BE2C (cell line): ENCODE measurements at places on chromosomes 3 and 15.

DNA sequence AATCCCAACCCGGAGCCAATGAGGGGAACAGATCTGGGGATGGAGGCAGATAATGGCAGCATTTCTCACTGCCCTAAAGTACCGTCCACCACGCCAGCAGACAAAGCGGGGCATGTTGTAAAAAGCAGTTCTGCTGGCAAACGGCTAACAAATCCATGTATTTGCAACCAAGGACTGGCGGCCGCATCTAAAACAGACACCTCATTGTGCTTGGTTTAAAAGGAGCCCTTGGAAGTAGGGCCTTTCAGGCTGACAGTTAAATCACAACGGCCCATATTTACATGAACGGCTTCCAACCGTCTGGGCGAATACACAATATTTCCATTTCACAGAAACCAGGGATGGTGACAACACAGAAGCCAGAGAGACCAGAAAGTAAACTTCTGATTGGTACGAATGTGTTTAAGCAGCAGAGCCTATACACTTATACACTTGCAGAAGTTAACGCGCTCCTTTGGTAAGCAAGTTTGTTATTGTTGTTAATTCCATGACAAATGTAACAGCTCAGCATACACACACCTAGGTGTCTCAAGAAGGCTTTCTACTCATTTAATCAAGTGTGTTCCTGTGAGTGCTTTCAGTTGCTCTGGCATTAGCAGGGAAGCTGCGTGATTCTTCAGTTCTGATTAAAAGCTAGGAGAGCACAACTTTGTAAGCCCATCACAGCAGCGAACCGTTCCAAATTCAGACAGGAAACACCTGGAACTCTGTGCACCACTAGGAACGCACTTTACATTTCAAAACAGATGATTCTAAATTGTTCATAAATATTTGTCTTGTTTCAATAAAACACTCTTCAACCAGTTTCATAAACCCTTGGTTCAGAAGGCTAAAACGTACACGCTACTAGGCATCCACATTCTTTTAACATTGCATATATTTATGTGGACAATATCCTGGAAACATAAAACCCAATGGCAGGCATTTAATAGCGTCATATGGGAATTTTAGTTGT lies 112.9 kb downstream of the PDZRN3 start:
- DNase-seq: no peak

DNA sequence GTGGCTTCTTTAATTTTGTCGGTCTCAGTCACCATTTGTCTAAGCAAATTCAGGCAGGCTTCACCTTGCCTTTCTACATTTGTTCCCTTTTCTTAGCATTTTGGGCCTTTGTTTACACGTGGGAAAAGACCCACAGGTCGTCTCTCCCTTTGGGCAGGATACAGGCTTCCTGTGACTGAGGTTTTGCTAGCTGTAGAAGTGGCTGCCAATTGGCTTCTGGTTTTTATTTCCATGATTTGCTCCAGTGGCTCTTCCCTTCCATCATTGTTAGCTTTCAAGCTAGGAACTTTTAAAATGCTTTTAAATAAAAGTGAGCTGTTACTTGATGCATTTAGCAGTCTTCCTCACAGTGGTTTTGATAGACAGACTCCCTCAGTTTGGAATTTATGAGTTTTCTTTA lies 37.3 kb downstream of the MLH1 start:
- no peak for DNase-seq

DNA sequence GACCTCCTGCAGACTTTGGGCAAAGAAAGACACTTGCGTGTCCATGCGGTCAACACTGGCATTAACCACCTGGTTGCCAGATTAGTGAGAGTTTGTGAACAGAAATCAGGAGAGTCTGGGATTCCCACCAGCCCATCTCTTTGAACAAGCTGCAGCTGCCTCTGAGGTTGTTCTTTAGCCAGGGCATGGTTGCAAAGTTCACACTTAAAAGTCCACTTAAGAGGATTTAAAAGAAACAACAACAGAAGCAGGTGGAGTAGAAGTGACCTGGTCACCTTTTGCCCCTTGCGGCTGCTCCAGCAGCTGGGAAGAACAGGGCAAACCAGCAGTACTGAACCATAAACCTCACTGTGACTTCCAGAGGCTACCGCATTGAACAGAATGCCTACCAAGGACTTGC lies 97.3 kb downstream of the FOXB1 start:
- no peak for DNase-seq

- DNase-seq: no peak
Observed at GRCh38 chr3:78908236-78908635, 859.6 kb downstream of the ROBO1 start.

GRCh38 chr3:171755015-171755589 lies 55.2 kb downstream of the PLD1 start:
- DNase-seq: no peak

- DNase-seq: no peak
Observed at GRCh38 chr15:66961407-66961884, 104.0 kb upstream of the SMAD3 start.

GRCh38 chr3:71166339-71167240 lies 416.9 kb downstream of the FOXP1 start:
- peak; percentile 51 for DNase-seq

DNA sequence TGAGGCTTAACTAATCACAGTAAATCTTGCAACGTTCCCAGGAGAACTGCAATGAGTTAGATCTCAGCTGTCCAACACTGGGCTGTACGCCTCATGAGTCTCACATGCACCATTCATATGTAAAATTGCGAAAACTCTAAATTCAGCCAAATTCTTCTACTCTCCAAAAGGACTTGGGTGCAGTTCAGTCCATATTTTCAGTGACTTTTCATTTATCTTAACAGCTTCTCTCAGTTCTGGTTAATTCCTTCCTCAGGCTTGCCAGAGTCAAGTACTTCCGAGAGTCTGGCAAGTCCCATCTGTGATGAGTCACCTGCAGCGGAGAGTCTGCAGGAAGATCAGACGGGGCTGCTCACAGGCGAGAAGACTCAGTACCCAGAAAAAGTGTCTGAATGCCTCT lies 11.5 kb downstream of the CCDC80 start:
- DNase-seq: peak; percentile 69

DNA sequence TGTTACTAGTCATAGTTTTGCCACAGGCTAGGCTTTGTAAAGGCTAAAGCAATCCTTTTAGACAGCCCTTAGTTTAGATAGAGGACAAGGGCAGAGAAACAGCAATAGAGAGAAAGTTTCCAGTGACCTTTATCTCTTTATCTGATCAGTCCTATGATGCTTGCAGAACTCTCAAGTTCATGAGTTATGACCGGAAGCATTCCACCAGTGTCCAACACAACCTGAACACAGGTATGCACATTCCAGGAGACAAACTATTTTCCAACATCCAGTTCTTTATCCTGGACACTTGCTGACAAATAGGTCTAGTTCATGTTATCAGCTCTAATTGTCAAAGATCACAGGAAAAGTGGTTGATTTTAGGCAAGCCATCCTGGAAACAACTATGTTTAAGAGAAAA lies 422.2 kb downstream of the MAGI1 start:
- DNase-seq: no peak

DNA sequence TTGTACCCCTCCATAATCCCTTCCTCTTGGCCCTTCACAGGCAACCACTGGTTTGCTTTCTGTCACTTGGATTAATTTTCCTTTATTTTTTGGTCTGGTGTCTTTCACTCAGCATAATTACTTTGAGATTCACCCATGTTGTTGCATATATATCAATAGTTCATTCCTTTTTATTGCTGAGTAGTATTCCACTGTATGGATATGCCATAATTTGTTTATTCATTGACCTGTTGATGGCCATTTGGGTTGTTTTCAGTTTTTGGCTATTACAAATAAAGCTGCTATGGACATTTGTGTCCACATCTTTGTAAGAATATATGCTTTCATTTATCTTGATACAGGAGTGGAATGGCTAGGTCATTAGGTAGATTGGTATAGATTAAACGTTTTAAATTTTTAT lies 5.9 kb upstream of the ZNF621 start:
- DNase-seq: no peak

DNA sequence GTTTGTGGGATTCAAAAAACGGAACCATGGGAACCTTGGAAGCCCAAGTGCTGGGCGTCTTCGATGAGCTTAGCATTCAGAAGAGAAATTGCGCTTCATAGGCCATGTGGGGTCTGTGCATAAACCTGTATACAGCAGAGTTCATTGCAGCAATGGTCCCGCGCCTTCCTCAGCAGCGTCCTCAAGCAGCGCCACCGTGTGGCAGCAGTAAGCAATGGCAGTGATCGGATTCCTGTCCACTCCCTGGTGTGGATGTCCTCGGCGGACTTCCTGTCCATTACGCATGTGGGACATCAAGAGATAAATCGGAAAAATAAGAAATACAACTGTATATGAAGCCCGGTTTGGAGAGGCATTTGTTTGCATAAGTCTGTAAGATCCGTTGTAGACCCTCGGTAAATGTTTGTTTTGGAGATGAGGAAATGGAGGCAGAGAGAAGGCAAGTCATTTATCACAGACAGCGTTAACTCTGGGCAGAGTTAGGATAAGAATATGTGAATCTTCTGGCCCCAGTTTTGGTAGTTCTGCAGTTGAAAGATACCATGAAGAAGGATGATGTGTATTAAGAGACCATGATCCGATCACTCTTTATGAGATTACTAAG lies 57.7 kb downstream of the CNTN4 start:
- peak; percentile 8 for DNase-seq

DNA sequence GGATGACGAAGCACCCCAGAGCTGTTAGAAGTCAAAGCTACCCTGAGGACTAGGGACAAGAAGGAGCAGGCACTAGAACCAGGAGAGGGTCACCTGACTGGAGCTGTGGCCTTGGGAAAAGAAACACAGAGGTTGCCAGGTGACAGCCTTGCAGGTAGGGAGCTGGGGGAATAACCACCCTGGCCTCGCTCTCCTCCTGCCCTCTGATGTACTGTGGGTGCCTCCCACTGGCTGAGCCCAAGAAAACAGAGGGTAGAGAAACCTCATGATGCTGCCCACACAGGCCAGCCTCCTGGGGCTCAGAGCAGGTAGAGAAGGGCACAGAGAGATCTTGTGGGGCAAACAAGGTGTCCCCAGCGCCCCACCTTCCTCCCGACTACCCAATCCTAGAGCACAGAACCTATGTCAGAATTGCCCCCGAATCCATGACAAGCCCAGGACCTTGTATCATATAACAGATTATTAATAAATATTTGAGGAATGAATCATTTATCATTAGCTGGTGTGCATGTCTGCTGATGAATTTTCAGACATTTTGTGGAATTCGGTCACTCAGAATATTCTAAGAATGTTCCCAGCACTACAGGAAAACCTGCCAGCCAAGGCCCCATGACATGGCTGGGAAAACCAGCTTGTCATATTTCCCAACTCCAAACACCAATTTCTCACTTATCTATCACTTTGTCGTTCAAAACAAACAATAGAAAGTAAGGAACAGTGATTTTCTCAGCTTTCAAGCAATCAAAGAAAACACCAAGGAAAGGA lies 59.8 kb upstream of the MEX3B start:
- no peak for DNase-seq

DNA sequence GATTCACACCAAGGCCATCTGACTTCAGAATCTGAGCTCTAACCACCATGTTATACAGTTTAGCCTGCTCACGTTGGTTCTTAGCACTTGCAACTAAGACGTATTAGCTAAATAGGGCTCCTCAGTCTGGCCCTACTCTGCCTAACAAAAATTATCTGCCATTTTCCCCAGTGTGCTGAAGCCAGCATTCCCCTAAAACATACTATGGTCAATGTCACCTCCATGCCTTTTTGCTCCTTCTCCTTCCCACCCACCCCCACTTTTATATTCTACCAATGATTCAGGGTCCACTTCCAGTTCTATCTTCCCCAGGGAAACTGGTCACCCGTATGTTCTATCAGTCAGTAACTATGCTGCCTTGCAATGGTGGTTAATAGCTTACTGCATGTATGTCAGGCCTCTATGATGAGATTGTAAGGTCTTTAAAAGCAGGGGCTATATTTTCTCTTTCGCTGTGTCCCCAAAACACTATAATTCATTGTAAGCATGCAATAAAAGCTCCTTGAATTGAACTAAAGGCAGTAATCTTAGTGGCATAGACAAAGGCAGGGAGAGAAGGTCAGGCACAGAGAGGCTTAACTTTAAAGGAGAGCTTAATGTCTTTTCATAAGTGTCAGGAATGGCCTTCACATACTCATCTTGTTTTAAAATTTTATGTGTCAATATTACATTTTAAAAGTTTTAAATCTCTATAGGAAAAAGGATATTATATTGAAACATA lies 23.3 kb downstream of the POPDC2 start:
- DNase-seq: no peak

DNA sequence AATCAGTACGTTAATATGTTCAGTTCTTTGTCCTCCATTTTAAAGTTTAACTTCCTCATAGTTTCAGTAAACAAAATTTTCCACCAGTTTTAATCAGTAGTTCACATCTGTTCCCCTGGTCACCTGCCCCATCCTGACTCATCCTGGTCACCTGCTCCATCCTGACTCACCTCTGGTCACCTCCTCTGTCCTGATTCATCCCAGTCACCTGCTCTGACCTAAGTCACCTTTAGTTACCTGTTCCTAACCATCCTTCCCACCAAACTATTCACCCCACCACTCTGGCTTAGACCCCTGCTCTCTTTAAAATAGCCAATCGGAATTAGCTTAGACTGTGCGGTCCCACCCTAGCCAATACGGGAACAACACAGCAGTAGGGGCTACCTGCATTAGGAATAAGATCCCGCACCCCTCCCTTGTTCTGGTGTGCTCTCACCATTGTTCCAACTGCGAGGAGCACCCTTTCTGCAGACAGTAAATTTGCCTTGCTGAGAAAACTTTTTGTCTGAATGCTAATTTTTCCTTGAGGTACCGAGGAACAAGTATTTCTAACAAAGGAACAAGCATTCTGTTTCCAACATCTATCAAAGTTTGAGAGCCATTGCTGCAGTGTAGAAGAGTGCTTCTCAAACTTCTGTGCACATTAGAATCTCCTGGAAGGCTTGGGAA lies 169.3 kb downstream of the ADAMTS17 start:
- no peak for DNase-seq

- DNase-seq: no peak
Observed at GRCh38 chr3:118089563-118089962, 945.1 kb downstream of the IGSF11 start.

DNA sequence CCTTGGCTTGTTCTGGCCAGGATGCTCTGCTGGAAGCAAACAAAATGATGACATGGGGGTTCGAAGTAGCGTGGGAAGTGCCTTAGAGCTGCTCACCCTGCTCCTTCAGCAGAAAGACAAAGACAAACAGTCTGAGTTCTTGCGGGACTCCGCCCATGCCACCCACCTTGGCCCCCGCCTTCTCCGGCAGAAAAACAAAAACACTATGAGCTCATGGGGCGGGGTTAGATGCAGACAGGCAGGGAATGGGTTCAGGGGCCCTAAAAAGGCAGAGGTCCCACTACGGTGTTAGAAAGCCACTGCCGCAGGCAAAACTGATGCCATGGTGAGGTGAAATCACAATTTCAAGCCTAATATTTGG lies 9.7 kb upstream of the NCKIPSD start:
- no peak for DNase-seq

- no peak for DNase-seq
Observed at GRCh38 chr15:95132774-95133173, 901.4 kb downstream of the MCTP2 start.
